ENCODE measurements at places on chromosomes 6 and 20.

- peak; percentile 64 for DNase-seq
These were observed 33.7 kb upstream of the IYD start for GRCh38 chr6:150334790-150335783.

DNA sequence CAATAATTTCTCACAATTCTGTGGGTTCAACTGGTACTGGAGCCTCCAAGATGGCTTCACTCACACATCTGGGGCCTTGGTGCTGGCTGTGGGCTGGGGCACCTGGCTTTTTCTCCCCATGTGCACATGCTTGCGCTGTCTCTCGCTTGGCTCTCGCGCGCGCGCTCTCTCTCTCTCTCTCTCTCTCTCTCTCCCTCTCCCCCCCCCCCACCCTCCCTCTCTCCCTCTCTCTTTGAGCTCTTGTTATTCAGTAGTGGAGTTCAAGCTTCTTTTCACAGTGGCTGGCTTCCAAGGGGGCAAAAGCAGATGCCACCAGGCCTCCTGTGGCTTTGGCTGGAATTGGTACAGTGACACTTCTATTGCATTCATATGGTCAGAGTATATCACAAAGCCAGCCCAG lies 10.8 kb upstream of the TBCC start:
- DNase-seq, result no peak

- DNase-seq, result no peak
These were observed 45.8 kb upstream of the SCML4 start for GRCh38 chr6:107869871-107870270.

DNA sequence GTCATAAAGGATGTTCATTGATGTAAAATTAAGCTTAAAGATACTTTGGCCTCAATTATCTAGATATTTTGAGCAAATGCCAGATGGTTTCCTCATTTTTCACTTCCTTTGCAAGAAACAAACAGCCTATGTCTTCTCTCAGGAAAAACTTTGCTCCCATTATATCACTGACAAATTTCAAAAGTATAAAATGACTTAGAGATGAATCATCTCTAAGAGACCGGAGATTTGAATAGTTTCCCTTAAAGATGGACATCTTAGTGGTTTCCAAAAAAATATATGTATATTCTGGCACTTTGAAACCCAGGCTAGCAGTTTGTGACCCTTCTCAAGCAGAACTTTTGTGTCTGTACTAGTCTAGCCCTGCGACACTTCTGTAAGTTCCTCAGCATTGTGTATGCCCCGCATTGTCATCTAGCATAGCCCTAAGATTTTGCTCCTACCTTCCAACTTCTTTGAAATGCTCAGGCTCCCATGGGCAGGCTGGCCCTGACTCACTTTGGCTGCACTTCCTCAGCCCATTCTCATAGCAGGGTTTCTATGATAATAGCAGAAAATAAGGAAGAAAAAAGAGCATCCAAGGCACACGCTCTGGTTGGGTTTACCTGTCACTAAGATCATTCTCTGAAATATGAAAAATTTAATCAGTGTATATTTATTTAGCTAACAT lies 25.7 kb upstream of the POU3F2 start:
- DNase-seq, result no peak

- DNase-seq, result peak; percentile 49
These were observed 118.4 kb downstream of the FARS2 start for GRCh38 chr6:5379647-5380242.

DNA sequence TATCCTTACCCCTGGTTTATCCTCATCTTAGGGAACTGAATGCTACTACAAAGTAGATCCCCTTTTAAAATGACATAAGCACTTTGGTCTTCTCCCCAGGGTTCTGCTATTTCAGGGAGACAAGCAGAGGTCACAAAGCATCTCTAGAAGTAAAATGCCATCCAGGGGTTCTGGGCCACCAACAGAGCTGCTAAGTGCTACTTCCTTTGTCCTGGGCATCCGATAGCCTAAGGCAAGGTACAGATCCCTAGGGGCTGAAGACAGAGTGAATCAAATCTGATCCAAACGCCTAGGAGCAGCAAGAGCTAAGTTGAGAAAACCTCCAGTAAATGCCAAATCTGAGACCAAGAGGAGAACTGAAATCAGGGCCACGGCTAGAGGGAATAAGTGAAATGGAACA lies 161.2 kb downstream of the PTPRT start:
- no peak for DNase-seq

- no peak for DNase-seq
These were observed 54.7 kb downstream of the RRBP1 start for GRCh38 chr20:17627101-17627955.

- no peak for DNase-seq
These were observed 90.1 kb downstream of the TAF4 start for GRCh38 chr20:61975407-61976129.

DNA sequence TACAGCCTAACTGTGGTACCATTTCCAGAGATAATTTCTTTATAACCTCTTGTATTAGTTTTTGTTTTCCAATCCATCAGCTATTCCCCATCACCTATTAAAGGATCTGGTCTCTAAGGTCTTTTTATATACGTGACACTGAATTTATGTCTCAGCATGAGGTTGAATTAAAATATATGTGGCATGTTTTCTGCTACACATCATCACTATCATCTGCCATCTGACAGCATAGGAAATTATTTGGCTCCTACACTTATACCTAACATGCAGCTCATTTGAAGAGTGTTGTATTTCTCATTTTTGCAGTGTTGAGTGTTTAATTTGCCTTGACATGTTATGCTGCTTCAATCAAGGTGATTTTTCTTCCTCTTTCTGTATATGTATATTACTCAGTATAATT lies 100.3 kb downstream of the LIN28B start:
- DNase-seq, result no peak

DNA sequence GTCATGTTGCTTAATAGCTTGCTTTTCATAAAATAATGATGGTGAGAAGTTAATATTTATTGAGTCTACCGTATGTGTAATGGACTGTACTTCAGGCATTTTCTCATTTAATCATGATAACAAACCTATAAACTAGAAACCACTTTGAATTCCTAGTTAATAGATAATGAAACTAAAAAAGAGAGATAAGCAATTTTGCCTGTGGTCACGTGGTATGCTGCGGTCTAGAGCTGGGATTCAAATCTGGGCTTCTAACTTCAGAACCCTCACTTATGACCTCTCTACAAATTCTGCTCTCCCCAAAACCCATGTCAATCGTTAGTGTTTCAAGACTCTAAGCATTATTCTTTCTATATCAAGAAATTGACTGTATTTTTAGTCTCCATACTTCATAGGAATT lies 700.7 kb downstream of the PRKN start:
- DNase-seq, result no peak

GRCh38 chr6:67558985-67559384 lies 1076.1 kb upstream of the ADGRB3 start:
- no peak for DNase-seq

GRCh38 chr6:117616391-117617209 lies 14.3 kb upstream of the GOPC start:
- no peak for DNase-seq

- no peak for DNase-seq
These were observed 89.7 kb downstream of the CD40 start for GRCh38 chr20:46207793-46208192.

DNA sequence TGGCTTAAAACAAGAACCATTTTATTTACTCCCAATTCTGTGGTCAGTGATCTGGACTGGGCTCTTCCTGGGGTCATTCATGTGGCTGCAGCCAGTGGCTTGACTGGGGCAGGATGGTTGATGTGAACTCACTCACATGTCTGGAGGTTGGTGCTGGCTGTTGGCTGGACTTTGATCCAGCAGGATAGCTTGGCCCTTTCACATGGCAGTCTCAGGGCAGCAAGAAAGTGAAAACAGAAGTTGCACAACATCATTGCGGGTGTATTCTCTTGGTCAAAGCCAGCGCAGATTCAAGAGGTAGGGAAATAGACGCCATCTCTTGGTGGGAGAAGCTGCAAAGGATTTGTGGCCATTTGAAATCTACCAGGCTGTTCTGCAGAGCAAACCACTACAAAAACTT lies 77.2 kb downstream of the MDGA1 start:
- no peak for DNase-seq

DNA sequence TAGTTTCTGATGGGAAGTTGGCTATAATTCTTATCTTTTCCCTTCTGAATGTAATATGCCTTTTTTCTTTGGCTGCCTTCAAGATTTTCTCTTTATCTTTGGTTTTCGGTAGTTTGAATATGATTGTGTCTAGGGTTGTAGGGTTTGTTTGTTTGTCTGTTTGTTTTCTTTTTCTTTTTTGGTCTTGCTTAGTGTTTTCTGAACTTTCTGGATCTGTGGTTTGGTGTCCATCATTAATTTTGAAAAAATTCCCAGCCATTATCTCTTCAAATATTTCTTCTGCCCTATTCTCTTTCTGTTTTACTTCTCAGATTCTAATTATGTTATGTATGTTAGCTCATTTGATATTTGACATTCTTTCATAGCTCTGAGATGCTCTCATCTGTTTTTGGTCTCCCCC lies 79.4 kb downstream of the CHMP4B start:
- no peak for DNase-seq

DNA sequence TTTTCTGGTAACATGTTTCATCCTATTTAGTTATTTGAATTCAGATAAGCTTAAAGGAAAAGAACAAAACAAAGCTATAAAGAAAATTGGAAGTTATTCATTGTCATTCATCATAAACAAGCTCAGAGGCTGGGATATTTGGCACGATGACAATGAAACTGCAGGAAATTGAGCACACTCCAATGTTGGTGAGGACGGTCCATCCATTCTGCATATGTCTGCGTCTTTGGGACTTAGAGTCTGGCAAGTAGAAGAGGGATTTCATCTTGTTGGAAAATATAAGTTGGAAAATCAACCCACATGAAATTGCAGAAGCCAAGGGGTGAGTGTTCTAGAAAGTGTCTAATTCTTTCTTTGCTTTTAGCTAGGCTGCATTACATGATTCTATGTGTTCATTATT lies 78.4 kb downstream of the HDGFL1 start:
- DNase-seq, result no peak

- peak; percentile 90 for DNase-seq
These were observed 10.0 kb upstream of the POU5F1 start for GRCh38 chr6:31180500-31180899.

DNA sequence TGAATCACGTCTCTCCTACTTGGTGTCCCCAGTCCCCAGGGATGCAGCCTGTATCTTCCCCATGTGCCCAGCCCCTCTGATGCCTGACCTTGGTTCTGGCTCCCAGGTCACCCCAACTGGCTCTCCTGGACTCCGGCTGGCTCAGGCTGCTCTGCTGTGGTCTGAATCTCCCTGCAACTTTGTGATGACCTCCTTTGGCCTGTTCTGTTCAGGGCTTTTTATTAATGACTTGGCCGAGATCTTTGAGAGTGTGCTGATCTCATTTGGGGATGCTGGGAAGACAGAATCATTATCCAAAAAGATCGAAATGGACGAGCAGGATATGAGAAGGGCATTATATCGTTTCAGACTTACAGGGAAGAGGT lies 67.4 kb downstream of the IGF2R start:
- DNase-seq, result no peak

DNA sequence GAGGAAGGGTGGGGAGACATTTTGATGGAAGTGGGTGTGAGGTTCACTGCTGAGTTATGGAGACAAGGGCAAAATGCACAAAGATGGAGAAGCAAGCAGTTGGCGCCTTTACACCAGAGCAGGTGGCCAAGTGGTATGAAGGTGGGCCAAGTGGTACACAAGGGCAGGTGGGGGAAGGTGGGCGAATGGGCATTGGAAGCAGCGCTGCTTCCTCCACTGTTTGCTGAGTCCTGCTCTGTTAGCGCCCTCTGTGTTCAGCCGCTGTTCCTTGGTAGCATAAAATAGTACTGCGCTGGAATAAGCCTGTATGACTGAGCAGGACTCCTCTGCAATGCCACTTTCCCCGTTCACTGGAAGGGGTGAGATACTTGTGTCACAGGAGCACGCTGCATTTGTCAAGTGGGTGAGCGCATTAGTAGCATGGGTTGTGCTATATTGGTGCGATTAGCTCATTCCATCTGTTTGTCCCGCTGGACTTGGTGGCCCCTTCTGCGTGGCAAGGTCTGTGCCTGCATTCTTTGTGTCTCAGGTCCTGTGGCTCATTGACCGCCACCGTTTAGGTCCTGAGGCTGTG lies 116.4 kb downstream of the TOX2 start:
- DNase-seq, result no peak

GRCh38 chr20:36499211-36499610 lies 42.1 kb upstream of the MYL9 start:
- DNase-seq, result no peak

GRCh38 chr20:61916318-61916891 lies 149.3 kb downstream of the TAF4 start:
- DNase-seq, result no peak

- DNase-seq, result no peak
These were observed 100.9 kb upstream of the IYD start for GRCh38 chr6:150267686-150268561.

DNA sequence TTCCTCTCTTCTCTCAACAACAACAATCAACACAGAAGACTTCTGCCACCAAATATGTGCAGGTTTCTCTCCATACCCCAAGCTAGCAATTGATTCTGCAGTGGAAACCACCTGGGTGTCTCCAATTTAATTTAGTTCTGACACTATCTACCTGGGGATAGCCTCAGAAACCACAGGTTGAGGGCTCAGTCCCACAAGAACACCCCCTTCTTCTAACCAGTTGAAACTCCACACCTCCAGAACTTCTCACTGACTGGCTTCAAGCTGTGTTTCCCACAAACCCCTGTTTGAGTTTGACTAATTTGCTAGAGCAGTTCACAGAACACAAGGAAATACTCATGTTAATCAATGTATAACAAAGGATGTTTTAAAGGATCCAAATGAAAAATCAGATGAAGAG lies 52.5 kb upstream of the SPTLC3 start:
- no peak for DNase-seq

DNA sequence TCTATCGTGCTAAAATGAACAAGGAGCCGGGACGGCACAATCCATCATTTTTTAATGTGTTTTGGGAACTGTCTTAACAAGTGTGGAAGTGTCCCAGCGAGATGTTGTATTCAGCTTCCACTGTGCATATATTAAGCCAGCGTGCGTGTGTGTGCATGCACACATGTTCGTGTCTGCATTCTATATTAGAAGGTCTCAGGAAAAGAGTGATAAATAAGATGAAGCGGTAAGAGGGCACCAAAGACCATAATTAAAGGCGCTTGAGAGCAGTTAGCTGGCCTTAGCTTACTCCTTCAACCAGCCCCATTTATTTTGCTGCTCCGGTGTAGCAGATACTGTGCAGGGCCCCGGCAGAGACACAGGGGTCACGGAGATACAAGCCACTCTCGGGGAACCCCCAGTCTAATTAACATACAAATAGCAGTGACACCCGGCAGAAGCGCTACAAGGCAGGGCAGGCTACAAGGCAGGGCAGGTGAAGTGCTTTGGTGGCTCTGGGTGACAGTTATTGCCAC lies 206.5 kb upstream of the RREB1 start:
- DNase-seq, result no peak

DNA sequence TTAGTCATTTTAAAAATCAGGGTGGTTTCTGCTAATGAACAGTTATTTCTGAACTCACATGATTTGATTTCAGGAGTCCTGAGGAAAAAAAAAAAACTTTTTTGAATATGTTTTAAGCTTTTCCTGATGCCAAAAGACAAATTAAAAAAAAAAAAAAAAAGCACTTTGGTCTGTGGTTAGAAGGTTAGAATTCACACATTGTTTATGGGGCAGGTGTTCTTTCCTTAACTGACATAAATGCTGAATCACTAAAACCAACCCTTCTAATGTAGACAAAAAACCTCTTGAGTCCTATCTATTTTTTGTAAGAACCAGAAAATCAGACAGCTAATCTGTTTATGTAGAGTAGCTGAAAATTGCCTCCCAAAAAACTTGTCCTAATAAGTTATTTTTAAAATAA lies 20.4 kb downstream of the THEMIS start:
- DNase-seq, result no peak
